ENCODE measurements at places on chromosomes 5 and 9.

DNA sequence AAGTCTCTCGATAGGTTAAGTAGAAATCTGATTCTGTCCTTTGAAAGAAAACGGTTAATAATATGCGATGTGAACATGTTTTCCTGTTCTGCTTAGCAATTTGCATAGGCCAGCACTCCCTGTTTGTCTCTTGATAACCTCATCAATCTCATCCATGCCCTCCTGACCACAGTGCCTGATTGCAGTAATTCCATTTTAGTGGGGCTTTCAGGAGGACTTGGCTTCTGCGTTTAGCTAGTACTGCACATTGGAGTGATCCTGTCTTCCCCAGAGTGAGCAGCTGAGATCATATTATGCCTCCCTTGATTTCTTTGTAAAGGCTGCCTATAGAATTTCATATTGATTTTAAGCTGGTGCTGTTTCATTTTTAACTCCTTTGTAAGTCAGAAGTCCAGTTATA lies 335.9 kb upstream of the ISL1 start:
- DNase-seq, result no peak

DNA sequence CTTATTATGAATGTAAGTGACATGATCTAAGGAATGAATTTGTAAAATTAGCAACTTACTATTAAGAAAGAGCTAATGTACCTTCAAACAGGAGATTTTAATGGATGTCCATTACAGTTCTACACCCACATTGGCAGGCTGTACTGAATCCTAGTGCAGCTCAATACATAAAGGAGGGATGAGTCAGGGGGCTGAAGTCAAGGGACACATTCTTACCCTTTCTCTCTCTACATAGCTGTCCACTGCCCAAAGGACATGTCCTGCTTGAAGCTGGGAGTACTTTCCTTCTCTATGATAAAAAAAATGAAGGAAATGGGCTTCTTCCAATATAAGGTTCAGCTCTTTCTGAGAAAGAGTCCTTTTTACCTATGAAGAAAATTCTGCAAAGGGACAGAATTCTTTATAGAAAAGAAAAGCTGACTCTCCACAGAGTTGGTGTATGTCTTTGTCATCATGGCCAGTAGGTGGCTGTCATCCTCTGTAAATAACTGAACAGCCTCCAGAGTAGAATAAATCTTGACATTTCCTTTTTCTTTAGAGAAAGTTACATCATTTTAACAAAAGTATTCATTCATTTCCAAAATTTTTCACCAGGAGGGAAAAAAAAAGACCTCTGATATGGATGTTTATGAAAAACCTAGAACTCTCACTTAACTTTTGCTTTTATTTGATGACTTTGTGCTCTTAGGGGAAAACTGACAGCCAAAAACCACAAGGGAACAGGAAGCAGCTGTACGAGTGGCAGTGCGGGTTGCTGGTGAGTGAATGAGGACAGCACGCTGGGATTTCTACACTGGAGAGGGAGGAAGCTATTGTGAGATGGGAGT lies 13.1 kb upstream of the IFNA14 start:
- peak; percentile 33 for DNase-seq

- DNase-seq, result no peak
Measured at GRCh38 chr9:117747386-117747970, 43.3 kb downstream of the TLR4 start.

- DNase-seq, result no peak
Measured at GRCh38 chr5:81896764-81897163, 75.1 kb upstream of the ATG10 start.

- DNase-seq, result no peak
Measured at GRCh38 chr5:59151162-59151889, 568.5 kb downstream of the RAB3C start.

DNA sequence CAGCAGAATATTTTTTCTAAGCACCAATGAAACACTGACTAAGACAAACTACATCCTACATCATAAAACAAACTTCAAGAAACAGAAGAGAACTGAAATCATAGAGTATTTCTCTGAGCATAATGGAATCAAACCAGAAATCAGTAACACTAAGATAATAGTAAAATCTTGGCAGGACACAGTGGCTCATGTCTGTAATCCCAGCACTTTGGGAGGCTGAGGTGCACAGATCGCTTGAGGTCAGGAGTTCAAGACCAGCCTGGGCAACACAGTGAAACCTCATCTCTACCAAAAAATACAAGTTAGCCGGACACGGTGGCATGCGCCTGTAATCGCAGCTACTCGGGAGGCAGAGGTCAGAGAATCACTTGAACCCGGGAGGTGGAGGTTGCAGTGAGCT lies 63.1 kb downstream of the RNF130 start:
- no peak for DNase-seq

- DNase-seq, result no peak
Measured at GRCh38 chr5:112883192-112883591, 22.1 kb downstream of the SRP19 start.

DNA sequence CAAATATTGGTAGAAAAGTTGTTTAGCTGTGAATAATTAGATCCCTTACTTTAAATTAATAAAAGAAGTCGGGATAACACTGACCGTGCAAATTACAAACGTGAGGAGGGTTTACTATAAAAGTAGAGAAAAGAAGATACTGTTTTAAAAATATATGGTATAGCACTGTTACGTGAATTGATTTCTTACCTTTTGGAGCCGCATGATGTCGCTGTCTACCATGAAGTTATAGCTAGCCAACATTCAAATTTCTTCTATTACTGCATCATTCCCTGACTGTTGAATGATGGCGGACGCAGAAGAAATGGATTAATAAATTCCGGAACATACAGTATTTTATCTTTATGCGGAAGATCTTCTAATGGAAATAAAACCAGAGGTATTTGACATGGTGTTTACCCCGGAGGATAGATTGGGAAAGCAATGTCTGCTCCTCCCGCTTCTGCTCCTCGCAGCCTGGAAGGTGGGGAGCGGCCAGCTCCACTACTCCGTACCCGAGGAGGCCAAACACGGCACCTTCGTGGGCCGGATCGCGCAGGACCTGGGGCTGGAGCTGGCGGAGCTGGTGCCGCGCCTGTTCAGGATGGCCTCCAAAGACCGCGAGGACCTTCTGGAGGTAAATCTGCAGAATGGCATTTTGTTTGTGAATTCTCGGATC lies at the start of gene PCDHA6:
TSS of gene PCDHA6 (plus strand) at position 257 of the 658 bp plus-strand sequence. CDS start at position 389, 132 bp downstream.
- peak; percentile 8 for DNase-seq

DNA sequence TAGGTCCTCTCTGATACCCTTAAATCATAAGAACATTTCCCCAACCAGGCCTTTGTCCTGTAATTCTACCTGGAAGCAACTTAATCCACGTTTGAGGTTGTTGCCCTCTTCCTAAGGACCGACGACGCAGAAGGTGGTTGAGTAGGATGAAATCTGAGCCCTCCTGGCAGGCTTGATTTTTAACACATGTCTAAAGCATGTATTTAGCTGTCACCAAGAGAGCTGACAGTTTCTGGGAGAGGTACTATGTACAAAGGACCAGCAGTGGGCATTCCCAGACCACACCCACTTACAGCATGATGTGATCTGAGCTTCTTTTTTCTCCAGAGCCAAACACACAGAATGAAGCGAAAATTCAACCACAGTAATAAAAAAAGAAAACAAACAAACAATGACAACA lies 260.9 kb downstream of the SH3GL2 start:
- no peak for DNase-seq

- no peak for DNase-seq
Measured at GRCh38 chr9:87587356-87587745, 89.7 kb downstream of the DAPK1 start.

GRCh38 chr5:77230727-77231470 lies 20.4 kb downstream of the PDE8B start:
- no peak for DNase-seq

DNA sequence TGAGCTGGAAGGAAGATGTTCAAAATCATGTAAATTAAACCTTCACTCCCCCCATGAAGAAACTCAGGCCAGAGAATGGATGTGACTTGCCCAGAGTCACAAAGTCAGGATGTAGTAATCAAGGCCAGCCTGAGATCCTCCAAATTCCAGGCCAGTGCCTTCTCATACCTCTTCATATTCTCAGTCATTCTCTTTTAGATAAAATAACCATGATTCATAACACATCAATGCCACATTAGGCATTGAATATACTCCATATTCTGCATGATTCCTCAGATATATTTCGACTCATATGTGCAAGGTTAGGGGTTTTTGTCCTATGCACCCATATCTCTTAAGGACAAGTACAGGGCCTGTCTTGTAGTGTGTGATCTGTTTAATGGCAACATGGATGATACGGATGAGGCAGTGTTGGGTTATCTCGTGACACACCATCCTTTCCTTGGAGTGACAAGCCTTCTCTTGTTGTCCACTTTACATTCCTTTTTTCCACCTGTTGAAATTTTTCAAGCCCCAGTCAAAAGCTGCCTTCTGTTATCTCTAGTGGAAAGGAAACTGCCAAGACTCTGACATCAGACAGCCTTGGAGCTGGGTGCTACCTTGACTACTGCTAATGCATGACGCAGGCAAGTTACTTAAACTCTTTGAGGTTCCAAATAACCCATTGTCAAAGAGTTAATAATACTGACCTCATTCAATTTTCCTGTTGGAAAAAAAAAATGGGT lies 227.5 kb upstream of the NR4A3 start:
- no peak for DNase-seq

DNA sequence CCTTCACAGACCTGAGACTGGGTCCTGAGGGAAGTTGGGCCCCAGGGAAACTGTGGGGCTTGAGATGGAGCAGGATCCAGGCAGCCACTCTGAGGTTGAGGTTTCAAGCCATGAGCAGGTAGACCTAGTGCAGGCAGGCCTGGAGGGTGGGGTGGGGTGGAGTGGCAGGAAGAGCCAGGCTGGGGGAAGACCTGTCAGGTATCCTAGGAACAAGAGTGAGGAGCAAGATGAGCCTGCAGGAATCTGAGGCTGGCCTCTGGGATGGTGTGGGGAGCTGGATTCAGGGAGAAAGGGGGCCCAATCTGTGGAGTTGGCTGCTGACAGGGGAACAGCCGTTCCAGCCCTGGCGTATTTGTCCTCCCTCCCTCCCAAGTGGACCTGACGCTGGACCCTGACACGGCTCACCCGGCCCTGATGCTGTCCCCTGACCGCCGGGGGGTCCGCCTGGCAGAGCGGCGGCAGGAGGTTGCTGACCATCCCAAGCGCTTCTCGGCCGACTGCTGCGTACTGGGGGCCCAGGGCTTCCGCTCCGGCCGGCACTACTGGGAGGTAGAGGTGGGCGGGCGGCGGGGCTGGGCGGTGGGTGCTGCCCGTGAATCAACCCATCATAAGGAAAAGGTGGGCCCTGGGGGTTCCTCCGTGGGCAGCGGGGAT lies 9.8 kb downstream of the RACK1 start:
- DNase-seq, result no peak

GRCh38 chr9:89522959-89523285 lies 25.0 kb upstream of the SEMA4D start:
- no peak for DNase-seq

- no peak for DNase-seq
Measured at GRCh38 chr5:10709409-10709808, 51.6 kb downstream of the DAP start.

DNA sequence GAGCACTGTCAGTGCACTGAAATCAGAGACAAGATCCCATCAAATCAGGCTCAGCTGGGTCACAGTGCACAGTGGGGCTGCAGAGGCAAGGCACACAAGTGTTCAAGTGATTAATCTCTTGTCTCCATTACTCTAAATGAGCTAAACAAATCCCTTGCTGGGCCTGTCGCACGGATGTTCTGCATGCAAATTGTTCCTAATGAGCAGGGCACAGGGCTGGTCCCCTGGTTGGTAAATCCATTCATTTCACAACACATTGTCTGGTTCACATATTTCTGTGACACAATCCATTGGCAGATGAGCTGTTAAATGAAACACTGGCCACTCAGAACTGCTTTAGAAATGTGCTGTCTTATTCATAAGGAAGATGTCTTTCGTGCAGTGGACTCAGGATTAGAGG lies 167.9 kb upstream of the BRINP1 start:
- no peak for DNase-seq

- DNase-seq, result peak; percentile 85
Measured at GRCh38 chr9:117487555-117488175, 72.8 kb upstream of the ASTN2 start.

DNA sequence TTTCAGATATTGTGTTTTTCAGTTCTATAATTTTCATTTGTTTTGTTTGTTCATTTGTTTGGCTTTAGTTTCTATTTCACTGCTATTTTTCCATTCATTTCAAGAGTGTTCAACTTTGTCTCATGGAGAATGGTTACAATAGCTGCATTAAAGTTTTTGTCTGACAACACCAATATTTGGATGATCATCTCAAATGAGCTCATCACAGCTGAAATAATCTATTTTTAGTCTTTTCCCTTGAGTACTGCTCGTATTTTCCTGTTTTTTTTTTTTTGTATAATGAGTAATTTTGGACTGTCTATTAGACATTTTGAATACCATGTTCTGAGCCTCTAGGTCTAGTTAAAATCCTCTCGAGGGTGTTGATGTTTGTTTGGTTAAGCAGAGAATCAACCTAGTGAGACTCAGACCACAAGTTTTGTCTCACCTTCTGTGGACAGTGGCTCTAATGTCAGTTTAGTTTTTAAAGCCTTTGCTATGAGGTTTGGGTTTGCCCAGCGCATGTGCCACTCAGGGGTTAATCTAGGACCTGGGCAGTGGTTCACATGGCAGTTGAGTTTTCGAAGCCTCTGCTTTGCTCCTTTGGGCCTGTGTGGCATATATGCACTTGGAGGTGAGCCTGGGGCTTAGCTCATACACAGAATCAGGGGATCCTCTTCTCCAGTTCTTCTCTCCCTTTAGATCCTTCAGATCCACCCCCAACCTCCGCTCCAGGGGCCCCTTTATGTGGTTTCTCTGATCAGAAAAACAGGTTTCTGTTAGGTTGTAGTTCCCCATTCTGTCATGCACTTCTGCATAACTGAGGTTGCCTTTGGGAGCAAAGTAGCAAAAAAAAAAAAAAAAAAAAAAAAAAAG lies 79.8 kb downstream of the ARSB start:
- no peak for DNase-seq

GRCh38 chr5:180137401-180138213 lies 66.0 kb upstream of the RNF130 start:
- DNase-seq, result no peak

GRCh38 chr9:16637911-16638310 lies 232.6 kb downstream of the BNC2 start:
- DNase-seq, result no peak

DNA sequence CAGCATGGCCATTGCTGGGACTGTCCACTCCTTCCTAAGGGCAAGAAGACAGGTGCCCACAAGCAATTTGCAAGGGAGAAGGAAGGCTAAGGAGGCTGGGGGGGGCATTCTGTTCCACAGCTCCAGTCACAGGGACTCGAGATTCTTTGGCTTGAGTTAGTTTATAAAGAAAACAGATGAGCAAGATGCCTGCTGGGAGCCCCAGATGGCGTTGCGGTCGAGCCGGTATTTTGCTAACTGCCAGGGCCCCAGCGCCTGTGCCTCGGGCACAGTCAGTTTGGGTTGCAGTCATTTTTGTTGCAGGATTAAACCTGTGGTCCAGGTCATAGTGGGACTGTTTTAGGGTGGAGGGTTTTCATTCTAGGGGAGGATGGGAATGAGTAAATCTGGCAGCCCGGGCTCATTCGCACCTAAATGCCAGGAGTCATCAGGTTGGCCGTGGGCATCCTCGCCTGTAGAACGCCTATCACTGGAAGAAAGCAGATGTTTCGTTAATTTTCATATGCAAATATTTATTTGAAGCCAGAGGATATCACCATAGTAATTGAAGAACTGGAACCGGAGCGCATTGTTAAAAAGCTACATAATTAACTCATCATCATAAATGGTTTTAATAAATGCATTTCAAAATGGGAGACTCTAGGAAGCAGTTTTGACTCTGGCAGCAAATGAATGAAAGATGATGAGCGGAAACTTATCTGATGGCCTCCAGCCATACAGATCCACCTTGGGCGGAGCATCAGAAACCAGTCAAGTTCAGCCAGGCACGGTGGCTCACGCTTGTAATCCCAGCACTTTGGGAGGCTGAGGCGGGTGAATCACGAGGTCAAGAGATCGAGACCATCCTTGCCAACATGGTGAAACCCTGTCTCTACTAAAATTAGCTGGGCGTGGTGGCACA lies 87.1 kb upstream of the FCN2 start:
- no peak for DNase-seq

Data from urothelium cell line (cell line).